ENCODE measurements at places on chromosomes 3 and 15.

- no peak for DNase-seq
These were observed 20.2 kb upstream of the GCNT3 start for GRCh38 chr15:59591356-59591755.

DNA sequence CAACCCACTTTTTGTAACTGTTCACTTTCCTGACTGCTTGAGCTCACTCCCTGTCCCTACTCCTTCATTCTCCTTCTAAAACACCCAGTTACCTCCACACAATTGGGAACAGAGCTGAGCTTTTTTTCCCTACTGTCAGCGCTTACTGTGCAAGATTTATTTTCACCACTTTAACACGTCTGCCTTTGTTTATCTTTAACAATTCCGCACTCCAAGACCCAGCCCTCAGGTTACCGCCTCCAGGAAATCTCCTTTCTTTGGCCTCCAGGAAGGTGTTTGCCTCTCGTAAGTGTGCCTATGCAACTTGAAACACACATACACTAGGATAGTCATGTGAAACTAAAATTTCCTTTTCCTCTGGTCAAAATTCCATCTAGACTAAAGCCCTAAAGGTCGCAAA, 271.9 kb upstream of the TPRG1 start:
- no peak for DNase-seq

DNA sequence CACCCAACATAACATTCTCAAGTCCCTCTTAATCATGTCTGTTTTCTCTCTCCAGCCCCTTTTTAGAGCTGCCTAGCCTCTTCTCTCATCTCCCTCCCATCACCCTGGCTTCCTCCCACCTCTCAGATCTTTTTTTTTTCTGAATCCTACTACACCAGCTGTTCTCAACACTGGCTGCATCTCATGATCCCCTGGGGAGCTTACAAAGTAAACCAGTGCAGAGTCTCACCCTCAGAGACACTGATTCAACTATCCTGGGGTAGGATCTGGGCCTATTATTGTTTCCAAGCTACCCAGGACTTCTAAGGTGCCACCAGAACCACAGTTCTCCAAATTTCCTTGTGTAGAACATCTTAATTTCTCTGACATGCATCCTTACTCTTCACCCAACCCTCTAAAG, 50.3 kb upstream of the ACAN start:
- DNase-seq: no peak

GRCh38 chr3:45311953-45312801, 76.2 kb upstream of the LARS2 start:
- no peak for DNase-seq

DNA sequence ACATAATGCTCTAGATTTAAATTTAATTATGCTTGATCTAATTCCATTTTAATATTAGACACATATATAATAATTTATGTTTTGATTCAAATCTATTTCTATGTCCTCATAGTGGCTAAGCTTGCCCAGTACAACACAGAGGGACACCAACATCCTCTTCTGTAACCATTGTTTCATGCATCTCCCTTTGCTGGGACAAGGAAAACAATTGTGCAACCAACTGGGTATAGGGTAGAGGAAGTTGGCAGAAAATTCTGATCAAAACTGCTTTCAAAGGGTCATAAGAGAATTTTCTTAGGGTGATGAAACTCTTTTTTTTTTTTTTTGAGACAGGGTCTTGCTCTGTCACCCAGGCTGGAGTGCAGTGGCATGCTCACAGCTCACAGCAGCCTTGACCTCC, 121.4 kb upstream of the SGO1 start:
- DNase-seq: no peak

DNA sequence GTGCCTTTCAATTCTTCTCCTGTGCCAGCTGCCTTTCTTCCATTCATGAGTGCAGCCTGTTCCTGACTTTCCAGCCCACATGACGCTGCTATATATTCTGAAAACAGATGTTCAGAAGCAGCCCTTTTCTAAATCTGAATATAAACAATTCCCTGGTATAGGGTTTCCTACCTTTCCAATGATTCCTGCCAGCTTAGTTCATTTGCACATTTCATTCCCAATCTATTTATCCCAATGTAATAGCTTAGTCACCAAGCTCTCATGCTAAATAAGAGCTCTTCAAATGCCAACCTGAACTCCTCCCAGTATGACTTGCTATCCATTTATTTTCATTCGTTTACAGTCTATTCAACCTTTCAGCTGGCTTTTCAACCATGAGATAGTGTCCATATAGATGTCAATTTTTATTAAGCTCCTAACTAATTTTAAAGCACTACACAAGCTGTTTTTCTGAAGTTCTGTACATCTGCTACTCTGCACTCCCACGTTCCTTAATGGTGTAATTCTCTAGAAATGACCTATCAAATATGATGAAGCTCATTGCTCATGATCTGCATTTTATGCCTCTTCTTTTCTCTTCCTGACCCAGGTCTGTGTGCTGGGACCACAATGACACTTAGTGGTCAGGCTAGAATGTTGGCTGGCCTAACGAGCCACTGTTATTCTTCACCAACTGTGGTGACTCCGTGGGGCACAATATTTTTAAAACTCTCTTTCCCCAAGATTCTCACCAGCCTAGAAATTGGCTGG, 605.0 kb upstream of the TBL1XR1 start:
- no peak for DNase-seq

GRCh38 chr3:187125319-187126031, 13.8 kb downstream of the RPL39L start:
- DNase-seq: no peak

DNA sequence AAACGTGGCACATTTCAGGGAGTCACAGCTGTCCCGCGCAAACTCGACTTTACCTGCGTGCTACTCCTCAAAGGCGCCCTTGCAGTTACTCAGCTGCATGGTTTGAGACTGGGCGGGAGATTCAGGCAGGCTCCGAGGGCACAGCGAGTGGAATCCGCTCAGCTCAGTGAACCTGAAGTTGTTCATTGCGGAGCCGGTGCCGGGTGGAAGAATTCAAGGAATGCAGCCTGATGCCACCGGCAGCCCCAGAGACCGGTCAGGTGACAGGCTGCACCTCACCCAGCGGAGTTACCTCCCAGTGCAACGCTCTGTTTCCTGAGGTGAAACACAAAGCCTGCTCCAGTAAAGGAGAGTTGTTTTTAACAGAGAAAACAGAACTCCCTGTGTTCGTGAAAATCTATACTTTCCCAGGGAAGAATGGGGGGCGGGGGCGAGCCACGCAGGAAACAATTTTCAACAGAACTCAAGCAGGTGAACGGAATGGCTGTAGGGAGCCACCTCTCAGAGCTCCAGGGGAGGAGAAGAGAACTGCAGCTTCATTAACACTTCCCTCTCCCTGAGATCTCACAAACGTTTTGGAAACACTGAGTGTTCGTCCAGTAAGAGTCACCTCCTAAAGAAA, 3.8 kb downstream of the VEPH1 start:
- DNase-seq: no peak

DNA sequence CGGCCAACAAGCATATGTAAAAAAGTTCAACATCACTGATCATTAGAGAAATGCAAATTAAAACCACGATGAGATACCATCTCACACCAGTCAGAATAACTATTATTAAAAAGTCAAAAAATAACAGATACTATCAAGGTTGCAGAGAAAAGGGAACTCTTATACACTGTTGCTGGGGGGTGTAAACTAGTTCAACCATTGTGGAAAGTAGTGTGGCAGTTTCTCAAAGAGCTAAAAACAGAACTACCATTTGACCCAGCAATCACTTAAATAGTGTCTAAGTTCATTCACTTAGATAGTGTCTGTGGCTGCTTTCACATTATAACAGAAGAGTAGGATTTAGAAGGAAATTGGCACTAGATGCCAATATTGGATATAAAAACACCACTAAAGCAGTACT, 49.7 kb downstream of the CGGBP1 start:
- DNase-seq: no peak

- DNase-seq: no peak
These were observed 75.9 kb downstream of the MYO9A start for GRCh38 chr15:72042054-72042453.

DNA sequence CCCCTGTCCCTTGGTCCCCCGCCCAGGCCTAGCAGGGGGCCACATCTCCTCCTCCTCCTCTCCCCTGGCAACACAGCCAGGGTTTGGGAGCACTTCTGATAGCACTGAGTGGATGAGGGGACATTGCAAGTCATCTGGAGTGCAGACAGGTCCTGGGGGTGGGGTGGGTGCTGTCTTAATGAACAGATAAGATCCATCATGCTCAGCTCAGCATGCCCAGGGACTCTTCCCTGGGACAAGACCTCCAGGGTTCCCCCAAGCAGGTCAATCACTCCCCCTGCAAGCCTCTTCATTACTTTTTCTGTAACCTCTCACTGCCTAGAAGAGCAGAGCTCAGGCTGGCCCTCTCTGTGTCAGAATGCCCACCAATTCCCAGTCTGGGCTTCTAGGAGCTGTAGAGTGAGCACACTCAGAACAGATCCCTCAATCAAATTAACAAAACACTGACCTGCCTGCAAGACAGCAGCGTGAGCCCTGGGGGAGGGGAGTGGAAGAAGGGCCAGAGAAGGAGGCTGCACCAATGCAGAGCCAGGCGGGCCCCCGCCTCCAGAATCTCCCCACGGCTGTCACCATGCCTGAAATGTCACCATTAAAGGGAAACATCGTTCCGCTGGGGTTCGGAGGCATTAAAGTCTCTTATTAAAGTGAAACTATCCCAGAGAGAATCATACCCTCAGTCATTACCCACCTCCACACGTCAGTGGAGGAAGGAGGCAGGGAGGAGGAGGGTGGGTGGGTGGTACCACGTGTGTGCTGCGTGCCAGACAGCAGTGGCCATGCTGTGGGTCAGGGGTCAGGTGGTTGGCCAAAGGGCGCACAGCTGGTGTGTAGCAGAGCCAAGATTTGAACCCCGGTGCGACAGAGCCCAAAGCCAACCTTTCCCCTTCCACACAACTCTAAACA, 114.7 kb upstream of the LINGO1 start:
- no peak for DNase-seq
